Stimulated activated CD8-positive, alpha-beta memory T cell treated with anti-CD3 and anti-CD28 coated beads, Interleukin-7, amount 100 ng/mL, for 1 hour (primary cell): ENCODE measurements at places on chromosomes 13 and 19.

DNA sequence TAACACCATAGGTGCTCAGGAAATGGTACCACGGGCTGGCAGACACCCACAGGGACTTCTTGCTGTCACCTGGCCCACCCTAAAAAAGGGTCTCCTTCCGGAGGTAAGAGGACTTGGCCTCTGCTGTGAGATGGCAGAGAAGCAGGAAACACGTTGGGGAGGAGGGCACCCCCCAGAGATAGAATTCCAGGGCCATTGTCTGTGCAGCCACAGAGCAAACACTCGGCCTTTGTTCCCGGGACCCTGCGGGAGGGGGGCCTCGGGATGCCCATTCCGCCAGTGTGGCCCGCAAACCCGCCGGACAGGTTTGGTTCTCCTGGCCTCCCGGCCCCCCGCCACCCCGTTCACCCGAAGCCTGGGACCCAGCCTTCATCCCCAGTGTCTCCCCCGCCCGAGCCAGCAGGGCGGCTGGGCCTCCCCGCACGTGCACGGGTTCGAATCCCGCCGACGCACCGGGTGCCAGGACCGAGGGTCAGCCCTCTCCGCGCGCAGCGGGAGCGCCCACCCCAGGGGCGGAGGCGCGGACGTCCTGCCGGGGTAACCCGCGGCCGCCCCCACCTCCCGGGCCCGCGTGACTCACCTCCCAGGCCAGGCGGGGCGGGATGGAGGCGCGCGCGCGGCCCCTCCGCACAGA is 714 bp downstream of the PLPP2 start:
- DNase-seq, result no peak

DNA sequence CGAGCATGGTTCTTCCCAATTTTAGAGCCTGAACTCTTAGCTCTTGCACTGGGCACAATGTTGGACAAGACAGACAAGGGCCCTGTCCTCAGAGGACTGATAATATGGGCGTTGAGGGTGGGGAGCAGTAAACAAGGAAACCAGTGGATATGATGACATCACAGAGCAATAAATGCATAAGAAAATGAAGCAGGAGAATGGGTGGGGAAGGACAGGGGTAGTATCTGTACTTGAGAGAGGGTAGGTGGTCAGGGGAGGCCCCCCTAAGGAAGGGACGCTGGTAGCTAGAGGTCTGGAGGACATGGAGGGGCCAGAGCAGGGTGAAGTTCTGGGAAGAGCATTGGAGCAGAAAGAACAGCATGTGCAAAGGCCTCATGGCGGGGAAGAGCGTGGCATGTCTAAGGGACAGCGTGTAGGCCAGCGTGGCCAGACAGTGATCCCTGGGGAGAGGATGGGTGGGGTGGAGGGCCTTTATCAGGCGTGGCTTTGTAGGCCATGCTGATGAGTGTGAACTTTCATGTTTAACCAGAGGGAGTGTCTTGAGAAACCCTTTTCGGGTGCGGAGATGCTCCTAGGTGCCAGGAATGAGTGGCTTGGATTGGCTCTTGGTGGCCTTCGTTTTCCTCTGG is 15.1 kb upstream of the ZNF536 start:
- DNase-seq, result no peak

DNA sequence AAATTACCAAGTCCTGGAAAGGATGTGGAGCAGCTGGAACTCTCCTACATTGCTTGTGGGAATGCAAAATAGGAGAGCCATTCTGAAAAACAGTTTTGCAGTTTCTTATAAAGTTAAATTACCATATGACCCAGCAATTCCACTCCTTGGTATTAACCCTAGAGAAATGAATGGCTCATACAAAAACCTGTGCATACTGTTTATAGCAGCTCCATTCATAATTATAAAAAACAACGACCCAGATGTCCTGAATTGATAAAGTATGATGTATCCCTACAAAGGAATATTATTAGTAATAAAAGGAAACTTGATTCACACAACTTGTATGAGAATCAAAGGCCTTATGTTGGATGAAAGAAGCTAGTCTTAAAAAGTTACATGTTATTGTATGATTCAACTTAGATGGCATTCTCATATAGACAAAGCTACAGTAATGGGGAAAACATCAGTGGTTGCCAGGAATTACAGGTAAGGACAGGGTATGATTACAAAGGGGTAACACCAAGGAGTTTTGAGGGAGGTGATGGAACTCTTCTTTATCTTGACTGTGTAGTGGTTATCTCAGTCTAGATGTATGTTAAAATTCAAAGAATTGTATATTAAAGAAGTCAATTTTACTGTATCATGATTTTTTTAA is 35.4 kb downstream of the GPR180 start:
- no peak for DNase-seq

DNA sequence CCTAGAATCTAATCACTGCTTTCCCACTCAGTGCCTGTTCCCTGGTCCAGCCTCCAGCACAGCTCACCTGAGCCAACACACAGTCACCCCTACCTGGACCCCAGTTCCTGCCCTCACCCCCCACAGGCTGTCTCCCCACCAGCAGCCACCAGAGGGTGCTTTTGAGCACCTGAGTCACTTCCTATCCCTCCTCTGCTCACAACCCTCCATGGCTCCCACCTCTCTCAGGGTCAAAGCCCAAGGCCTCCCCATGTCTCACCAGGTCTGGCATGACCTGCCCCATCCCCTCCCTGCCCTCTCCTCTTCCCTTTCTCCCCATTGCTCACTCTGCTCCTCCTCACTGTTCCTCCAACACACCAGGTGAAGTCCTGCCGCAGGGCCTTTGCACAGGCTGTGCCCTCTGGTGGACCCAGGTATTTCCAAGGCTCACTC is 7.1 kb upstream of the DPP9 start:
- no peak for DNase-seq

- no peak for DNase-seq
These were observed 2.1 kb downstream of the NECTIN2 start for GRCh38 chr19:44848036-44848811.

- no peak for DNase-seq
These were observed 406.2 kb downstream of the LIG4 start for GRCh38 chr13:107809125-107809524.

GRCh38 chr19:38433268-38433733 is at the start of gene RYR1:
TSS of gene RYR1 (plus strand) at chr19:38433691. CDS start at chr19:38433830, 139 bp downstream.
- DNase-seq, result no peak

DNA sequence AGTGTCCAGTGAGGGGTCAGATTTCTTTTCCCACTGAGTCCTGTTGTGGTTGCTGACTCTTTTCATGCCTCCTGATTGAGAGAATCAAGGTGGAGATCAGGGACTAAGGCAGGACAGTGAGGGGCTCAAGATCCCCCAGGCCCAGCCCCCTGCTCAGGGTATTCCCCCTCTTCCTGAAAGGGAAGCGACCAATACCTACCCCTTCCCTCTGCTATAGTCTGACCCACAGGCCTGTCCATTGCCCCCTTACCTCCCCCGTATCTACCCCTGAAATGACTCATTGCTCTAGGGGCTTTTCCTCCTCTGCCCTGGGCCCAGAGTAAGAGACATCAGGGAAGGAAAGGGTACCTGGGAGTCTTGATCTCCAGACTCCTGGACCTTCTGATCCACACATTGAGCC is 1320.5 kb downstream of the UQCRFS1 start:
- no peak for DNase-seq

DNA sequence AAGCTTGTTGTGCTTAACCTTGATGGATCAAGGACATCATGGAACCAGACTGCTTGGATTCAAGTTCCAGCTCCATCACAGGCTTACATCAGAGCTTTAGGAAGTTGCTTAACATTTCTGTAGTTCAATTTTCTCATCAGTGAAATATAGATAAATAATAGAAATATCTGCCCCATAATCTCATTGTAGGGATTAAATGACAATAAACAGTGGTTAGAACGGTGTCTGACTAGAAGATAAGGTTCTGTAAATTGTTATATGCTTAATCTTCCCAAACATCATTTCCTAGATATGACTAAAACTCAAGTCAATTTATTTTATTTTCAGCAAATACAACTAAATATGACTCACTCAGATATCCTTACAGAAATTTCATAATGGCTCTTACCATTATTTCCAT is 83.5 kb downstream of the SLITRK1 start:
- DNase-seq, result no peak

DNA sequence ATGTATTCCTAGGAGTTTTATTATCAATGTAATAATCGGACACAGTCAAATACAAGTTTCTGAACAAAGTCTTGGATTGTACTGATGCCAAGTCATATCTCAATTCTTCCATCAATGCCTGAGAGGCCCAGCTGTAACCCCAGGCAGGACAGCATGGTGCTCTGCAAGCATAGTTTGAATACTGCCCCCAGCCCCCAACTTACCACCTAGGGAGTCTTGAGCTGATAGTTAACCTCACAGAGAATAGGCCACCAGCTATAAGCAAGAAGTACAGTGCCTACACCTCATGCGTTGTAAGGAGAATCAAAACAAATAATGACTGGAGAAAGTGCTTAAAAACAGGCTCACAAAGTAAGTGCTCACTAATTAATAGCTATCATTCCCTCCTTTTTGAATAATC is 2.7 kb downstream of the PROSER1 start:
- no peak for DNase-seq

GRCh38 chr19:1883784-1884183 is 1.5 kb downstream of the ABHD17A start:
- no peak for DNase-seq

- no peak for DNase-seq
These were observed 4.9 kb upstream of the CLDN10 start for GRCh38 chr13:95547531-95548167.

GRCh38 chr19:36797786-36798108 is 25.1 kb upstream of the ZNF850 start:
- DNase-seq, result no peak

DNA sequence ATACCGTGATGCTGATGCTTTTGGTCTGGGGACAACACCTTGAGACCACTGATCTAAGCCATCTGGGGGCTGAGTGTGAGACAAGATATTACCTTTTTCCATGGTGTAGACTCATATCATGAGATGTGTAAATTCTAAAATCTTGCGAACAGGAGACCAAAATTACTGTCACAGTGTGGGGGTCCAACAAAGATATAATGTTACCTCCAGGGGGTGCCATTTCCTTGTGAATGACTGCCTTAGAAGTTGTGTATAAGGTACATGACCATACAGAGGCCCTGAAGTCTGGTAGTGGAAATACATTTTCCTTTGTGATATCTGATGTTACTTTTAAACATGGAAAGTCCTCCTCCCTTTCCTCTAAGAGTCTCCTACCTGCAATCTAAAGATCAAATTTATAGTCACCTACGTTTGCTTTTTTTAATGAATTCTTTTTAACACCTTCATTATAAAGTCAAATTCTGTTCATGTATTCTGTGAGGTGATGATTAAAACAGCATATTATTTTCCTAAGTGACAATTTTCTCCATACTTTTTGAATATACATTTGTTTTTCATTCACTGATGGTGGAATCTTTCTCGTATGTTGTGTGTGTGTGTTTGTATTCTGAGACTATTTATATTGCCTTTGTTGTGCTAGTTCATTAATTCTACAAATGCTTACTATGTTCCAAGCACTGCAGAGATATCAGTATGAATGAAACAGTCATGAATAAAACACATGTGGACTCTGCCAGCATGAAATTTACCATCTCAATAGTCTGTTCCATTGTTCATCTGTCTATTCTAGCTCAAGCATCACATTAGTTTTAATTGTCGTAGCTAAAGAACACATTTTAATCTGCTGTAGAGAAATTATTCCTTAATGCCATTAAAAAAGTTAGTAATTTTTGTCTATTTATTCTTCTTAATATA is 113.7 kb downstream of the RFC3 start:
- DNase-seq, result no peak

DNA sequence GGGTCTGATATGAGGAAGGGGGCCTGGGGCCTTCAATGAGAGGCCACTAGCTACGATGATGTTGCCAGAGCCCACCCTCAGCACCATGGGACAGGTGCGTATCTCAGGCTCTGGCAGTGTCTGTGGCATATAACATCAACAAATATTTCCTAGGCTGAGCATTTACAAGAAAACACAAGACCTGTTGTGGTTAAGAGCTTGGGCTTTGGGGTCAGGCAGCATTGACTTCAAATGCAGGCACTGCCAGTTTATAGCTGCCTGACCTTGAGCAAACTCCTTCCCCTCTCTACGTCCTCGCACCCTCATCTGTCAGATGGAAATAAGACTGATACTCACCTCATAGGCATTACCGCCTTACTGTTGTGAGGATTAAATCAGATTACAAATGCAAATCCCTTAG is 156.0 kb downstream of the KATNAL1 start:
- DNase-seq, result no peak

- DNase-seq, result no peak
These were observed 6.8 kb upstream of the DGKH start for GRCh38 chr13:42041684-42042035.
